HS-27A (cell line): ENCODE measurements at places on chromosomes 7 and 10.

GRCh38 chr7:69388452-69389137, 209.7 kb upstream of the AUTS2 start:
- no peak for DNase-seq

DNA sequence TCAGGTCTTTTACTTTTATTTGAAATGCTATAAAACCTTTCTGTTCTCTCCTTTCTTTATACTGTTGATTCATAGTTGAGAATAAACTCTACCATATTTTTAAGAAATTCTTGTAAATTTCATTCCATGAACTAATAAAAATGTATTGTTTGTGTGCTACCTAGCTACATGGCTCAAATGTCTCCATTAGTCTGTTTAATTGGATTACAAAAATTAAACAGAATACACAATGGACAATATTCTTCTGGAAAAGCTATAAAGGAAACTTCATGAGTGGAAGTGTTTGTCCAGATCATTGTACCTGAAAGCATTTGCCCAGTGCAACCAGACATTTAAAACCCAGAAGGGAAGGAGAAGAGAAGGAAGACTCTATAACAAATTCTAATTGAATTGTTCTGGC, 20.1 kb downstream of the KCND2 start:
- DNase-seq, result no peak

DNA sequence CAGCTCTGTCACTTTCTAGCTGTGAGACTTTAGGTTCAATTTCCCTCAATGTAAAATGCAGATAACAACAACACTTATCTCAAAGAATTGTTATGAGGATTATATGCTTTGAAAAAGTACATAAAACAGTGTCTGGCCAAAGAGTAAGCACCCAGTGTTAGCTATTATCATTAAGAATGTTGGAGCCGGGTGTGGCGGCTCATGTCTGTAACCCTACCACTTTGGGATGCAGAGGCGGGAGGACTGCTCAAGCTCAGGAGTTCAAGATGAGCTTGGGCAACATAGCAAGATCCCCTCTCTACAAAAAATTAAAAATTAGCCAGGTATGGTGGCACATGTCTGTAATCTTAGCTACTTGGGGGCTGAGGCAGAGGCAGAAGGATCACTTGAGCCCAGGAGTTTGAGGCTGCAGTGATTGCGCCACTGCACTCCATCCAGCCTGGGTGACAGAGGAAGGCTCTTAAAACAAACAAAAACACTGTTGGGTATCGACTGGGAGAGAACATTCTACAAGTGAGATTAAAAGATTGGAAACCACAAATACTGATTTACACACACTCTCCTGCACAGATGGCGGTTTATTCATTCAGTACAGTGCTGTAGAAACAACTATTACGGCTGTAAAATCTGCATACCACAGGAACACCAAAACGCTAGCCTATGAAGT, 107.3 kb downstream of the PROSER2 start:
- DNase-seq, result no peak

GRCh38 chr10:101019440-101019703, 11.6 kb downstream of the PDZD7 start:
- DNase-seq, result no peak

- DNase-seq, result no peak
Measured at GRCh38 chr10:69318867-69319727, 40.8 kb downstream of the HK1 start.

- DNase-seq, result no peak
Measured at GRCh38 chr10:132113766-132114365, 48.1 kb downstream of the JAKMIP3 start.

- no peak for DNase-seq
Measured at GRCh38 chr7:106199813-106200364, 84.9 kb downstream of the NAMPT start.

GRCh38 chr7:96869538-96869937, 135.8 kb upstream of the DLX6 start:
- DNase-seq, result no peak

GRCh38 chr7:122789156-122789555, 86.4 kb upstream of the RNF148 start:
- no peak for DNase-seq

DNA sequence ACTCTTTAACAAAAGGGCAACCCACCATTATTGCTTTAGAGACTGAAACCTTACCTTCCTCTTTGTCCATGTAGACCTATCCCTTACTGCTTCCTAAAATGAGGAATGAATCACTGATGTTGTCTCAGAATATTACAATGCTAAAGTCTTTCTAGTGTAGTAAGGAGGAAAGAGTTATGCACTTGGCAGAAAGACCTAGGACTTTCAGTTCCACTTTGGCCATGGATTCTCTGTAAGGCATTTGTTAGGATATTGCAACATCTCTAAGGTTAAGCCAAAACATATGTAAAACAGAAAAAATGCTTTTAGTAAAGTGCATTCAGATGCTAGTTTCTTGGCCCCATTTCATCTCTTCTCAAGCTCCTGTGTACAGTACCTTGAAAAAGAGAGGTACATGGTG, 230.9 kb downstream of the PARD3 start:
- DNase-seq, result no peak

DNA sequence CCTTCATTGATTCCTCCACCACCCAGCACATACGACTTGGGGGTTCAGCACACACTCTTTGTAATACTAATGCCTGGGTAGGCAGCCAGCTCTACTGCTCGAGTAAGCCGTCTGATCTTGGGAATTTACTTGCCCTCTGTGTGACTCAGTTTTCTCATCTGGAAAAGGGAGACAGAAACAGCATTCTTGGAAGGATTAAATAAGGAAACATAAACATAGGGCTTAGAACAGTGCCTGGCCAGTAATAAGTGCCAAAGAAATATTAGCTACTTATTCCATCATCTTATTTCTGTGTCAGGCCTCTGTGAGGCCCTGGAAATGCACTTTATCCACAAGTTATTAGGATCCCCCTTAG, 130.1 kb downstream of the TNS3 start:
- DNase-seq, result no peak

DNA sequence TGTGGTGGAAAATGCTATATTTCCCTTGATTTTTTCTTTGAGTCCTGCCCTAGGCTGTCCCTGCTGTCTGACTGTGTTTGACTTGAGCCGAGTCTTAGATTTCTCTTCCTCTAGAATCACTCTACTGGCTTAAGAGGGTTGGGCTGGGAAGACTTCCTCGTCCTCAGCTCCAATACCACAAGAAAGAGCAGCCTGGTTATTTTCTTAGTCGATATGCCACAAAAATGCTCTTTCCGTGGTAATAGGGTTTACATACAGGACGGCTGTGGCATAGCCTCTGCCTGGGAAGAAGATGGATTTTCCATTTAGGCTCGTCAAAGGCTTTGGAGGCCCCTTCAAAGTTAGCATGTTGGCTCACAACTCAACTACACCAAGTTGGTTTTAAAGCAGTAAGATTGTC, 212.0 kb upstream of the IGFBP3 start:
- DNase-seq, result no peak

DNA sequence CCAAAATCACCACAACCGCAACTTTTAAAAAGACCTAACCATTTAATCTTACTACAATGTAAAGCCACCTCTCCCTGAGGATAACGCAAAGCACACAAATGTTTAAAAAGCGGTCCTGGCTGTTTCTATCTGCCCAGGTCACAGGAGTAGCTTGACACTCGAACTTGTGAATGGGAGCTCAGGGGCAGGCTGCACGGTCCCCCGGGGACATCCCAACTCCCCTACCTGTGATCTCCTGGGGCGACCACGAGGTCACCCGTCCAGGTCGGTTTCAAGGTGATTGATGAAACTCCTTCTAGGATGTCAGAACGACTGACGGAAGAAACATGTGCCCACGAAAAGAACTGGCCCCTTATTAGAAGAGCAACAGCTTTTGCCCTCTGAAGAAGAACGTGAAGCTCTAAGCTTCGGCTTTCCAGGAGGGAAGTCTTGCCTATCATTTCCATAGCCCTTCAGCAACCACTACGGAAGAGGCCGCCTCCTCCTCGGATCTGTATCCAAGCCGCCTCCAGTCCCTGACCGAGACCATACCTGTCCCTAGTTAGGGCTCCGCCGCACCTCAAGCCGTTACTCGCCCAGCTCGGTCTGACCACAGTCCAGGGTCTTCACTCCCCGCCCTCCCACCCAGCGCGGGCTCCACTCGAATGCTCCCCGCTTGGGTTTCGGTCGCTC, 459 bp downstream of the CYCS start:
- peak; percentile 8 for DNase-seq

GRCh38 chr10:94316560-94316959, 46.2 kb downstream of the NOC3L start:
- DNase-seq, result no peak

DNA sequence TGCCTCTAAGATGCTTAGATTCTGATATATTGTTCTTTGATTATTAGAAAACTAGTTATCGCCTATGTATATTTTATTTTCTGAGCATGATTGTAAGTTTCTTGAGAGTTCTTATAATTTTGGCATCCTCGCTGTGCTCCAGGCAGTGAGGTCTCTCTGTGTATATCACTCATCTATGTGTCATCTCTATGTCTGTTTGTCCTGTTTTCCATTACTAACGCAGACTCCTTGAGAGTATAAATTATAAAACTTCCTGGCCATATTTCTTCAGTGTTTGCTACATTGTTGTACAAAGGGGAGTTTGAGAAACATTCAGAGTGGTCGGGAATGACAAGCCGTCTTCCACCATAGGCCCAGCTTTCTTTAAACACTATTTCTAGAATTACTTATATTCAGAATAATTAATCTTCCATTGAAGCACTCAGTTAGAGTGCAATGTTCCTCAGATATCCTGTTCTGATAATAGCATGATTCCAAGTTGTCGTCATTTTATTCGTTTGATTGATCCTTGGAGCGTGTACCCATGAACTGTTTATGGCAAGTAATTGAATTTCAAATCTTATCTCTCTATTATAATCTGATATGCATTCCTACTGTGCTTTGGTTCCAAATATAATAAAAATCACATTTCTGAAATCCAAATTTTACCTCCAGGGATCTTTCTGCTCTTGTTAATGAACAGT, 206.6 kb downstream of the BAMBI start:
- DNase-seq, result no peak

GRCh38 chr7:50446542-50446960, 3.6 kb downstream of the FIGNL1 start:
- DNase-seq, result no peak

DNA sequence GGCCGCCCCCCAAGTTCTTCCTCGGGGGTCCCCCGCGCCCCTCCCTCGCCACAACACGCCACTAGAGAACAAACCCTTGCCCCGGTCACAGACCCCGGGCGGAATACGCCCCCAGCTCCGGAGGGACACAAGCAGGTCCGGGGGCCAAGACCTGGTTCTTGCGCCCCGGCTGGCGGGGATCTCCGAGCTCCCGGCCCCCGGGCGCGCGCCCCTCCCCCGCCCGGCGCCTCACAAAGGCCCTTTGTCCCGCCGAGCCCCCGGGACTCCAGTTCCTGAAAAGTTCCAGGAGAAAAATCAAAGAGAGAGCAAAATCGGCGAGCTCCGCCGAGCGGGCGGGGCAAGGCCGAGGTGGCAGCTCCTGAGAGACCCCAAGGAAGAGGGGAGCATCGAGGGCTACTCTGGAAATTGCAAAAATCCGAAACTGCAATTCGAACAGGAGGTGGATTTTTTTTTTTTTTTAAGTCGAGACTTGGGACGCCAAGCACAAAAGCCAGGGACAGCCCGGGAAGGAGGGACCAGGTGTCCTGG, 4.0 kb downstream of the TNRC18 start:
- DNase-seq, result no peak

DNA sequence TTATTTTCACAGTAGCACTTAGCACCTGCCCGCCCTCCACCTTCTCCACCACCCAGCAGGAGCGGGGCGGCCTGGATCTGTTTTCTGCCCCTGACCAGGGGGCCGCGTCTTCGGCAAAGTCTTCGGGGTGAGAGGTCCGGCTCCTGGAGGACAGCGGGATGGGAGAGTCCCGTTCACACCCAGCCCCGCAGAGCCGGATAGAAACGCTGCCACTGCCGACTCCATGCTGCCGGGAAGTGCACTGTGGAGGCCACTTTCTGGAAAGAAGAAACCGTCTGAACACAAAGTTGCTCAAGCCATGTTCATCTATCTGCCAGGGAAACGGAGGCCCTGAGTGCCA, 14.5 kb upstream of the ZNF273 start:
- DNase-seq, result no peak

DNA sequence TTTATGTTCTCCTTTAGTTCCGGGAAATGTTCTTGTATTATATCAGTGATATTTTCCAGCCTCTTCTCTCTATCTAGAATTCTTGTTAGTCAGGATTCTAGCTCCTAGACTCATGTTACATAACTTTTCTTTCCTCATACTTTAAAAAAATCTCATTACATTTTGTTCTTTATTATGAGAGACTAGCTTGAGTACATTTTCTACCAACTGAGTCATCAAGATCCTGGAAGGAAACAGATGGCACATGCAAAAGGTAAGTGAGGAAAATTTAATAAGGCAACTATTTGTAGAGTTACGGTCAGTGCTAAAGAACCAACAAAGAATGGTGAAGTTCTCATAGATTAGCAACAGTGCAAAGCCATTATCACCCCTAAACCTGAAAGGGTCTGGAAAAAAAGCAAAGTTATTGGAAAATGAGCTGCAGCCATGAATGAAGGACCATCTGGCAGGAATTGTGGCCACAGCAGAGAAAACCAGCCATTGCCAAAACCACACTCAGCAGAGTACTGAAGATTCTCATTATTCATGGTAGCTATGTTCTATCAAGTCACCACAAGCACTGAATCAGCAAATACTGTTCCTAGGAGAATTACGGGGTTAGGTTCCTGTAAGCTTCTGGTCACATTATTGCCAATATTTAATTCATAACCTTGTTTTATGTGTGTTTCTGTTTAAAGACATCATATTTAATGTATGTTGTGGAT, 98.3 kb upstream of the C7orf33 start:
- no peak for DNase-seq

DNA sequence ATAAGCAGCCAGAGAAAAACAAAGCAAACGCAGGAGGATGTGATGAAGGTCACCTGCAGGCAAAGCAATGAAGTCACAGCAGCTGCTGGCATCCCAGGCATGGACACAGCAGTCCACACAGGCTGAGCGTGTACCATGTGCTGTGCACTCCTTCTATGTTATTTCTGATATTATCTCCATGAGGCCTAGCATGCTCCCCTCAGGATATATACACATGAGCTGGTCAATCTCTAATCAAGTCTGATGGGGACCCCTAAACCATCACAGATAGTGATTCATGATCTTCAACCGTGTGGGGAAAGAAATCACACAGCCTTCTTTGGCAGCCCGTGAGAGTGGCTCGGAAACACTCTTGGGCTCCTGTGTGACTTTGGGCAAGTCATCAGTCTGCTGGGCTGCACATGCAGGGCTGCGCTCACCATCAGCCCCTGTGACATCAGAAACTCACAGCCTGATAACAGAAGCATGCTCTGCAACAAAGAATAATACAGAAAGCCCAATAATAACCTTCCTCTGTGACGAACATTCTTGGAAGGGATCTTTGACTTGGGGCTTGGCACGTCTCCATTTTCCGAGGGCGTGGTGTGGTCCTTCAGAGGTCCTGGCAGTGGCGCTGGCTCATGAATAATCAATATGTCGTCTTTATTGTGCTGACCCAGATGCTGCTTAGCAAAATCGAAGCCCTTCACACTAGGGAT, 83.0 kb upstream of the ATP6V0A4 start:
- no peak for DNase-seq

DNA sequence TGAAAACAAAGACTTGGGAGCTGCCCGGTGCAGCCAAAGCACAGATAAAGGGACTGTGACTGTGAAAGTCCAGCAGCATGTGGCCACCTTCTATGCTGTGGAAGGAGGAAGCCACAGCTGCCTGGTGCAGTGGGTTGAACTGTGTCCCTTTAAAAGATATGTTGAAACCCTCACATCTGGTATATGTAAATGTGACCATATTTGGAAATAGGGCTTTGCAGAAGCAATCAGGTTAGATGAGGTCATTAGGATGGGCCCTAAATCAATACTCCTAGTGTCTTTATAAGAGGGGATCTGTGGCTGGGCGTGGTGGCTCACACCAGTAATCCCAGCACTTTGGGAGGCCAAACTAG, 136.9 kb downstream of the GLI3 start:
- DNase-seq, result no peak
